Stimulated activated CD4-positive, alpha-beta T cell treated with anti-CD3 and anti-CD28 coated beads, Interleukin-1b, Interleukin-23, amount 100 ng/mL, for 24 hours (primary cell): ENCODE measurements at places on chromosomes 11 and 22.

DNA sequence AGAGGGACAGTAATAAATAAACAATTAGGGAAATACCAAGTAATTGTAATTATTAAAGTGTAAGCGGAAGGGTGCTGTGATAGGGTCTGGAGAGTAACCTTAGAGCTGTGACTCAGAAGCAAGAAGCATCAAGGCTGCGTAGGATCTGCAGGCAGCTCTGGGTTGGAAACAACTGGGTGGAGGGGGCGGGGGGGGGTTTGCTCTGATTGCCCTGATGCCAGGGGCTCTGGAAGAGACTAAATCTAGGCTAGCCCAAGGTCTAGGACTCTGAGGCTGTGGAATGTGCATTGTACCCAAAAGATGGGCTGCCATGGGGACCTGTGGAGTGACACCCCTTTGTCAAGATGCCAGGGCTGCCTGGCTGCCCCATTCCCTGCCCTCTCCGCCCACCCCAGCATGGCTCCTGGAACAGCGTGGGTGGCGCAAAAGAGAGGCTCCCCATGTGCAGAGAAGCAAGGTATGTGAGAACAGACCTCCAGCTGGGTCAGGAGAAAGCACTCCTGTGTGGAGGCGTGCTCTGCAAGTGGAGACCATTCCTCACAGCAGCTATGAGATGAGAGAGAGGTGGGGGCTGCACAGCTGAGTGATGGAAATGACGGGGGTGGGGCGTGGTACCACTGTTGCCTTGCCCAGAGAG lies 101.1 kb upstream of the CRYBB3 start:
- DNase-seq = no peak

- DNase-seq = no peak
Observed at GRCh38 chr11:128563308-128563707, 24.1 kb downstream of the ETS1 start.

- no peak for DNase-seq
Observed at GRCh38 chr11:74018331-74019005, 9.6 kb upstream of the UCP3 start.

GRCh38 chr11:34075178-34075820 lies 23.8 kb downstream of the CAPRIN1 start:
- DNase-seq = no peak

DNA sequence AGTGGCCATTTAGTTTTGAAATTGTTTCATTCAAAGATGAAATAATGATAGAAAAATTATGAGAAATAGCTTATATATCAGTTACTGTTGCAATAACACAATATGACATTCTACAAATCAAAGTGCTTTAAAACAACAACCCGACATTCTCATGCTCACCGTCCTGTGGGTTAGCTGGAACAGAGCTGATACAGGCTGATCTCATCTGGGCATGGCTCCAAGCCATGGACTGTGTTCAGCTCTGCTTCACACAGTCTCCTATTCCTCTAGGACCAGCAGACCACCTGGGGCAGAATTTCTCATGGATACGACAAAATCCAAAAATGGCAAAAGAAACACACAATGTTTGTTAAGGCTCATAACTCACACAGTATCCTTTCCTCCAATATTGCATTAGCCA lies 178.6 kb downstream of the CNTN5 start:
- DNase-seq = no peak

- no peak for DNase-seq
Observed at GRCh38 chr11:133381761-133382130, 150.6 kb downstream of the OPCML start.

DNA sequence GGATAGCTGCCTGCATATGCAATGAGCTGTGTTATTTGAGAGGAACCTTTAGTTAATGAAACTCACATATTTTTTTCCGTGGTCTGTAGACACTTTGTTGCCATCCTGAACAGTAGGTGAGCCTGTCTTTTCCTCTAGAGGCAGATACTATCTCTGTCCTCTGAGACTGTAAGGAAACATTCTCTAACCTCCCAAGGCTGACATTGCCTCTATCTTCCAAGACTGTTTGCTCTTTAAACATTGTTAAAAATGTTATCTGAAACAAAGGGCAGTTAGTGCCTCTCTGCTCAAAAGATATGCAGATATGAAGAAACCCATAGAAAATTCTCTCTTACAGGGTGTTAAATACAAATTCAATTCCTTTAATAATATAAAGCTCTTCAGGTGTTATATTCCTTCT lies 963.8 kb upstream of the CNTN5 start:
- DNase-seq = no peak

DNA sequence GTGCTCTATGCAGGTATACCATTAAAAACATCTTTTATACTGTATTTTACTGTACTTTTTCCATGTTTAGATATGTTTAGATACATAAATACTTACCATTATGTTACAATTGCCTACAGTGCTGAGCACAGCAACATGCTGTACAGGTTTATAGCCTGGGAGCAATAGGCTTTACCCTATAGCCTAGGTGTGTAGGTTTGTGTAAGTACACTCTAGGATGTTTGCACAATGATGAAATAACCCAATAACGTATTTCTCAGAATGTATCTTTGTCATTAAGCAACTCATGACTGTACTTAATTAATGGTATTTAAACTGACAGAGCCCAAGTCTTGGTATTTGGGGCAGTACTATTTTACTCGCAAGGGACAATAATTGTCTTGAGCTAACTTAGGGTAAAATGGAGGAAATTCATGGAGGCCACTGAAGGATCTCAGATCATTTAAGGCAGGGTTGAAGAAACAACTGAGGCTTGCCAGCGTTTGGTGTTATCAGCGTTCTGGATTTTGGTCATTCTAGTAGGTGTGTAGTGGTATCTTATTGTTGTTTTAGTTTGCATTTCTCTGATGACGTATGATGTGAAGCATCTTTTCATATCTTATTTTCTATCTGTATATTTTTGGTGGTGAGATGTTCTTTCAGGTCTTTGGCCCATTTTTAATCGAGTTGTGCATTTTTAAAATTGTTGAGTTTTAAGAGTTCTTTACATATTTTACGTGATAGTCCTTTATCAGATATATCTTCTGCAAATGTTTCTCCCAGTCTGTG lies 42.4 kb downstream of the ADAMTS15 start:
- no peak for DNase-seq

DNA sequence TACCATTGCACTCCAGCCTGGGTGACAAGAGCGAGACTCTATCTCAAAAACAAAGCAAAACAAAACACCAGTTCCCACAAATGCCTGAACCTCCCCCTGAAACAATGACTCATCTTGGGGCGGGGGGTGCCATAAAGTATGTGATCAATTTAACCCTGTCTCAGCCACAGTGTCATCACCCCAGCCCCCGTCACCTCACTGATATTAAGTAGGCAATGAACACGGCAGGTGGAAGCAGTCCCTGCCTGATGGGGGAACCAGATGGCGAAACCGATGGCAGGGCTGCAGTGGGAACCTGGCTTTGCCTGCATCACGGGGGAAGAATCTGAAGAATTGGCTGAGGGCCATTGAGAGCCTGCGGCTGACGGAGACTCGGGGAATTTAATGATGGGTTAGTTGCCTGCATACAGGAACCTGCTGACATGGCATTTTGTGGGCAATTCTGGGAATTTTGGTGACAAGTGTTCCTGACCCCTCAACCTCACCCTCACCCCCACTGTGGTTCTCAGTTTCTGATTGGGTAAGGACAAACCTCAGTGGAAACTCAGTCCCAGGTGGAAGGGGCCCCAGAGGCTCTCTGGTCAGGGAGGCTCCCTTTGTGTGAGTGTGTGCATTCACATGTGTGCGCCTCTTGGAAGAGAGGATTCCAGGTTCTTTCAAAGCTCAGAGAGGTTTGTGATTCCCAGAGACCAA lies 39.1 kb upstream of the SHISAL1 start:
- DNase-seq = no peak

DNA sequence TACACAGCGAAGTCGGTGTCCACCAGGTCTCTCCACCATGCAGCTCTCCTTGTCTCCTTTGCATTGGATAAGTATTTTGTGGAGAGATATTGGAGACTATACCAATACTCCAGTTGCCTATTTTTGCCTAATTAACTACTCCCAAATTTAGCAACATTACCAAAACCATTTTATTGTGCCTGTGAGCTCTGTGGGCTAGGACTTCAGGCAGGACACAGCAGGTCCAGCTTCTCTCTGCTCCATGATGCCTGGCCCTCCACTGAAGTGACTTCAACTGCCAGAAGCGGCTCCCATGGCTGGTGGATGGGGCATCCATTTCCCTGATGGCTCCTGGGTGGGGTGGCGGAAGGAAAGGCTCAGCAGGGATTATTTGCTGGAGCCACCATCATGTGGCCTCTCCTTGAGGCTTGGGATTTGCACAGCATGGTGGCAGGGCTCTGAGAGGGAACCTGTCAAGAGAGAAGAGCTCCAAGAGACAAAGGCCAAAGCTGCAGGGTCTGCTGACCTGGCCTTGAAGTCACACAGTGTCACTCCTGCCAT lies 36.9 kb upstream of the MAPK1 start:
- DNase-seq = no peak

DNA sequence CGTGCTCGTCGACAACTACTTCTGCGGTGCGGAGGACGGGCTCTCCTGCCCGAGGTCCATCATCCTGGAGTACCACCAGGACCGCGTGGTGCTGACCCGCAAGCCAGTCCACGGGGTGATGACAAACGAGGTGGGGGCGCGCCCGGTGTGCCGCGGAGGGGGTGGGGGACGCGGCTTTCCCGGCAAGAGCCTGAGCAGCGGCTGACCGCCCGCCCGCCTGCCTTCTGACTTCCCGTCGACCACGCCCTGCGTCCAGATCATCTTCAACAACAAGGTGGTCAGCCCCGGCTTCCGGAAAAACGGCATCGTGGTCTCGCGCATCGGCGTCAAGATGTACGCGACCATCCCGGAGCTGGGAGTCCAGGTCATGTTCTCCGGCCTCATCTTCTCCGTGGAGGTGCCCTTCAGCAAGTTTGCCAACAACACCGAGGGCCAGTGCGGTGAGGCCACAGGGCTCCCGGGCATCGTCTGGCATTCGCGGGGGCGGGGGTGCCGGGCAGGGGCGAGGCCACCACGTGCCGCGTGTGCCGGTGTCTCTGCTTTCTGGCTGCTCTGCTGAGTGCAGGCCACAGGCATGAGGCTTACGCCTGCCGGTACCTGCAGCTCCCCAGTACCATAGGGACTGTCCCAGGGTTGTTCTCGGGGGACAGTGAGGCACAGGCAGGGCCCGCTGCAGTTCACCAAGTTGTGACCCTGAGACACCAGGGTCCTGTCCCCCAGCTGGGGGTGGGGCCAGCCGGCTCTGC lies 28.5 kb upstream of the MUC5B start:
- no peak for DNase-seq

DNA sequence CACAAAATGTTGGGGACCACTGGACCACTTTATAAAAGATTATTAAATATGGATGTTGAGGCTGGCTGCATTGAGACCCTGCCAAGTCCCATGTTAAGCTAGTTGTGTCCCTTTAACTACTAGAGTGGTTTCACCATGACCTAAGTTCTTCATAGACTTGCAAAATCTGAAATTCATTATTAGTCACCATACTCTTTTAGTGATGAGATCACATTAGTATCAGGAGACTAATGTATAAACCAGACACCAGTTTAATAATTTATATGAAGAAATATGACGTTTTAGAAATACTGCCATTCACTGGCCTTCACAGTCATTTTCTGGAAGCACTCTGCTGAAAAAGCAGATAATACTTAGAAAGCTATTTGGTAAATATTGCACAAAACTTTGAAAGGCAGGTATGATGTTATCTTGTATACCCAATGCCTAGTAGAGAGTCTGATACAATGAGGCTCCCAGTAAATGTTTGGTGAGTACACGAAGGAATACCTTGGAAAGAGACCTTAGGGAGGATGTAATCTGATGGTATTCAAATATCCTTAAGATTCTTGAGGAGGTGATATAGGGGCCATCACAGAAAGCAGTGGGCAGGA lies 728.2 kb upstream of the ANO5 start:
- no peak for DNase-seq

DNA sequence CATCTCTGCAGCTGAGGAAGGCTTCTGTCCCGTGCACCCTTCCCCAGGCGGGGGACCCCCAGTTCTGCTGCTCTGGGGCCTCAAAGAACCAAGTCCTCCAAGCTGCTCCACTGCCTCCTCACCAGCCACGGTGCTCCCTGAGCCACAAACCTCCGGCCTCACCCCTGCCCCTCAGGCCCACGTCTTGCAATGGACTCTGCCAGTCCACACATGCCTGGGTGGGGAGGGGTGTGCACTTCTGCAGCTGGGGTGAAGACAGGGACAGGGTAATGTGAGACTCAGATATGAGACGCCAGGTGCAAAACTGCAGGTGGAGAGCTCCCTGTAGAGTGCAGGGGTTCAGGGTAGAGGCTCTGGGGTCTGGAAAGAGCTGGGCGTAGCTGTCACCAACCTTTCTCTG lies 3.2 kb upstream of the PTDSS2 start:
- no peak for DNase-seq

DNA sequence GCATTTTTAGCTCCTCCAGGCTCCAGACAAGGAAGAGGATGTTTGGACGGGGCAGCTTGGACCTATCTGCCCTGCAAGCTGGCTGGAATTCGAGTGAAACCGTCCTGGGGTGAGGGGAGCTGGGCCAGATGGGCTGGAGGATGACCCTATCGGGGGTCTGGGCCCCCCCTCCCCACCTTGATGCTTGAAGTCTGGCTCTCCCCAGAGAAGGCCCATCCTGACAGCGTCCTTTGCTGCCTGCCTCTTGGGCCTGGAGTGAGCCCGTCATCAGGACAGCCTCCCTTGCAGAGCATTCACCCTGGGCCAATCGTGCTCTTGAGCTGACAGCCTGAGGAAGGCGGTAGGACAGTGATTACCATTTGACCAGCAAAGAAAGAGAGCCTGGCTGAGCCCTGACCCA lies 5.3 kb upstream of the PDGFB start:
- no peak for DNase-seq

GRCh38 chr11:118238929-118239328 lies 13.2 kb downstream of the MPZL3 start:
- no peak for DNase-seq

- no peak for DNase-seq
Observed at GRCh38 chr11:2742611-2743426, 43.0 kb upstream of the KCNQ1OT1 start.

DNA sequence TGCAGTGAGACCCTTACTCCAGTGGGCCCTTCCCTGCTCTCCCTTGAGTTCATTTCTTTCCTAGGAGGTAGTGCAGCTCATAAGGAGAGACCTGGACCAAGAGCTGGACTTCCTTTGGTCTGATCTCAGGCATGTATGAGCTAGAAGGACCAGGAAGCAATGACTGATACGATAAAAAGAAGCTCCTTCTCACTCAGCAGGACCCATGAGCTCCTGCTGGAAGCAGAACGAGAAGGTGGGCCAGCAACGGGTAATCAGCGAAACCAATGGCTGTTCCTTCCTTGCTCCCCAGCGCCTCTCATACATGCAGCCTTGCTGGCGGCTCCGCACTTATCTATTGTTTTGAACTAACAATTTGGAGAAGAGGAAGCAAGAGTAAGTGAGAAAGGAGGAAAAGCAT lies 56.8 kb downstream of the RPUSD4 start:
- no peak for DNase-seq
